Stimulated activated CD8-positive, alpha-beta memory T cell treated with anti-CD3 and anti-CD28 coated beads, Interleukin-15, amount 100 ng/mL, for 48 hours (primary cell): ENCODE measurements at places on chromosomes 1 and 21.

DNA sequence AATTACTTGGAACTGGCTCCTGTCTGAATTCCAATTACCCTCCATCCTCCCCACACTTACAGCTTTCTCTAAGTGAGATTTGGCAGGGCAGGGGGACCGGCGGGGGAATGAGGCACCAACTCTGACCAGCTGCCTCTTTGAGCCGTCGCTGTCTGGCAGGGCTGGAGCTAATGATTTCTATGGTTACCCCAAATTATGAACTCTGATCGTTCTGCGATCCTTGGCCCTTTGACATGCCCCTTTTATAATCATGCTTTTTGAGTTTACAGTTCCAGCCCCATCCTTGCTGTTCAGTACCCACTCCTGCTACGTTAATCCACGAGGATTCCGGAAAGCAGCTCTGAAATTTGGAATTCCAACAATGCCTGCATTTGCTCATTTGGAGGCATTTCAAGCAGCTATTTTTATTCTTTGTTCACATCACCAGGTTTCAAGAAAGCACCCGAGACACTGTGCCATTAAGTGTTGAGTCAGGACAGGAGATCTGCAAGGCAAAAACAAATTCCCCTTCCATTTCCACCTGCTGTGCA is 54.6 kb upstream of the LBR start:
- DNase-seq = no peak

- DNase-seq = no peak
Measured at GRCh38 chr1:12600880-12601633, 17.0 kb downstream of the DHRS3 start.

DNA sequence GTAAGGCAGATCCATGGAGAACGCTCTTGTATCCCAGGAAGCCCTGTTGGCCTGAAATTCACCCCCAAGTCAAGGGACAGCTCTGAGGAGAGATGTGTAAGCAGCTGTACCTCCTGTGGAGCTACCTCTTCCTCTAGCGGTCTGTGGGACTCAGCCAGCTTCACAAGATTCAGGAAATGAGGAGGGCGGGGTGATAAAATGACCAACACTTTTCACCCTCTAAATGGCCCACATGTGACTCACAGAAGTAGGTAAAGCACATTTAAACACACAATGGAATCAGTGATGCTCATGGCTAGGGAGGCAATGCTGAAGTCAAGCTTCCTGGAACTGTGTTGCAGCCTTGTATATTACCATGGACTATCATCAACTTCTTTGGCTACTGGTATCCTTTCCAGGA is at the start of gene SH2D1B:
TSS of gene SH2D1B (minus strand) at position 135 of the 400 bp plus-strand sequence. CDS start at position 15, 120 bp downstream.
- DNase-seq = no peak

DNA sequence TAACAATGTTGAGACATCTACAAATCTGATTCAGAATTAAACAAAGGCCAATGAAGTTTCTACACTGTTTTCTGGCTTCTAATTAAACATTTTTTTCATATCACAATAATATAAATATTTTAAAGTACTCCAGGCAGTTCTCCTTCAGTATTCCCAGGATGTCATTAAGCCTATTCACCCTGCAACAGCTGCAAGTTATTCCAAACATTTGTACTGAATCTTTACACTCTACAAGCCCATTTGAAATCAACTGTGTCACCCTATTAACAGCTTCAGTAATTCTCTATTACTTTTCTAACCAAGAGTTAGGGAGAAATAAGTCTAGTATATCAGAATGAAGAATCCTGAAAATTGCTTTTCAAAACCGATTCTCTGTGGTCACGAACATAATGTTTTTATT is 124.6 kb downstream of the OLFML2B start:
- DNase-seq = no peak

DNA sequence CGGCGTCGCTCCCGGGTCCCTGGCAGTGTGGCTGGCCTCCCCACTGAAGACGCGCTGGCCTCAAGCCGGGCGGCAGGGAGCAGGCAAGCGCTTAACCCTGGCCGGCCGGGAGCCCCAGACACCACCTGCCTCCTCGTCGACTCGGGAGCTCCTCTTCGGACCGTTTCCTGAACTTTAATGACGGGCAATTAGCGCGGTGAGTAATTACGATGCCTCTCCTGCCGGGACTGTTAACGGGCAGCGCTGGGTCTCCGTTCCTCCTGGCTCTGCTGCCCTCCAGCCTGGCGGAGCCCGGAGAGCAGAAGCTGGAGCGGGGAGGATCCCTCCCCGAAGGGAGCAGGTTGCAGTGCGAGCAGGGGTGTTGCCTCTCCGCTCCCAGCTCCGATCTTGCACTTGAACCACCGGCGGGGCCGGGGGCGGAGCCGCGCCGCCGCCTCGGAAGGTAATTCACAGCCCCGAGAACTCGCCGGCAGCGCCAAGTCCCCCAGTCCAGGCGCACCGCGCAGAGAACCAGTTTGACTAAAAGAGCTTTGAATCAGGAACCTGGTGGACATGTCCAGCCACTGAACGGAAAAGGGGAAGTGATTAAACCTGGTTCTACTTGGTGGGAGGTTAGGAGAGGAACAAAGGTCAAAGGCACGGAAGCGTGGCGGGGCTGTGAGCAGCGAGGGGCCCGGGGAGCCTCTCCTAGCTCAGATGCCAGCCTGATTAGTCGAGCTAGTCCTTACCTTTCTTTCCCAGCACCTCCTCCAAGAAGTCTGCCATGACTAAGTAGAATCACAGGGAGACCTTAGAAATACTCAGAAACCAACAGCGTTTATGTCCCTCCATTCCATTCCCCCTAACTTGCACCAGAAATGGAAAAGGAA is 18.3 kb upstream of the PLEKHA6 start:
- DNase-seq = no peak

DNA sequence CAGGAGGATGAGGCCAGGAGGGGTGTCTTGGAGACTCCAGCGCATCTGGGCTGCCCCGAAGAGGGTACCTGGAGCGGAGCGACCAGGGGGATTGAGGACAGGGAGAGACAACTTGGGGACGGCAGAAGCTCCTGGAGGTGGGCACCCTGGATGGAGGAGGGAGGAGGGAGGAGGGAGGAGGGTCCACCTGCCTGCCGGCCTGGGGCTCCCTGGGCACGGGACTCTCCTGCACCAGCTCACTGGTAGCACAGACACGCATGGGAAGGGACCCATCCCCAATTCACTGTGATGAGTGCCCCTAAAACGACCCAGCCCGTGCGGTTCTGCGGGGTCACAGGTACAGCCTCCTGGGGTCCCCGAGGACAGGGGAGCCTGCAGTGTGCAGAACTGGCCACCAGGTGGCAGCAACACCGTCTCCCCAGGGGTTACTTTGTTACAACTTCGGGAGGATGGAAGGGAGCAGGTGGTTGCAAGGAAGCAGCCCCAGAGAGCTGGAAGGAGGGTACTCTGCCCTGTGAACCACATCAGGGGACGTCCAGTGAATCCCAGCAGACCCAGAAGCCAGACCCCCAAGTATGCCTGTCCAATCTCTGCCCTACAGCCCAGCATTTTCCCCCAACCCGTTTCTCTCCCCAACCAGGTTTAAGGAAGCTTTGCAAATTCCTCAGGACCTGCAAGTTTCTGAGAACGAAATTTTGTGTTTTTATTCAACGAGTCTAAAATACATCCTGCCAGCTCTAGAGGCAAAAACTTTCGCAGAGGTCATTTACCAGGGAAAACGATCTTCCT is 482.4 kb downstream of the NPHP4 start:
- peak; percentile 40 for DNase-seq

DNA sequence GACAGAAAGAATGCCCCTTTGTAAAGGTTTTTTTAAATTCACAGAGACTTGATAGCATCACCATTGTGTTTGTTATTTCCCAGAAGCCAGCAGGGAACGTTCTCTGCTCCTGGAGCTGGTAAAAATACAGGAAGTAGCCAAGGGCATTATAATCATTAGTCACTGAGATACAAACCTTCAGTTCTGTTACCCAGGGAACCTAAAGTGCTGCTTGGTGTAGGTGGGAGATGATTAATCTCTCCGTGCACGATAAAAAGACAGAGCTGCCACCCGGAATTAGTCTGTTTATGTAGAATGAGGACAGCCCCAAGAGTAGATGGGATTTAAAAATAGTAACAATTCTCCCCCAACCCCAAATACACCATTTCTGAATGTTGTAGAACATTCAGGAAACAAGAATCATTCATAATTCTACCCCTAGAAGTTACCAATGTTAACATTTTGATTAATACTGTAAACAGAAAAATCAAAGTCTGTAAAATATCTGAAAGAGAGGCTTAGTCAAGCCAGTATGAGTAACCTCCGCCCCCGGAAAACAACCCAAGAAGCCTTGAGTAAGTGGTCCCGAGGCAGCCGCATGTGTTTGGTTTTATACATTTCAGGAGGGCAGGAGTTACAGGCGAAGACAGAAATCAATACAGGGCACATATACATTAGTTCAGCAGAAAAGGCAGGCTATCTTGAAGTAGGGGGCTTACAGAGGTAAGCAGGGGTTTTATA is 45.3 kb upstream of the CTBS start:
- peak; percentile 49 for DNase-seq

DNA sequence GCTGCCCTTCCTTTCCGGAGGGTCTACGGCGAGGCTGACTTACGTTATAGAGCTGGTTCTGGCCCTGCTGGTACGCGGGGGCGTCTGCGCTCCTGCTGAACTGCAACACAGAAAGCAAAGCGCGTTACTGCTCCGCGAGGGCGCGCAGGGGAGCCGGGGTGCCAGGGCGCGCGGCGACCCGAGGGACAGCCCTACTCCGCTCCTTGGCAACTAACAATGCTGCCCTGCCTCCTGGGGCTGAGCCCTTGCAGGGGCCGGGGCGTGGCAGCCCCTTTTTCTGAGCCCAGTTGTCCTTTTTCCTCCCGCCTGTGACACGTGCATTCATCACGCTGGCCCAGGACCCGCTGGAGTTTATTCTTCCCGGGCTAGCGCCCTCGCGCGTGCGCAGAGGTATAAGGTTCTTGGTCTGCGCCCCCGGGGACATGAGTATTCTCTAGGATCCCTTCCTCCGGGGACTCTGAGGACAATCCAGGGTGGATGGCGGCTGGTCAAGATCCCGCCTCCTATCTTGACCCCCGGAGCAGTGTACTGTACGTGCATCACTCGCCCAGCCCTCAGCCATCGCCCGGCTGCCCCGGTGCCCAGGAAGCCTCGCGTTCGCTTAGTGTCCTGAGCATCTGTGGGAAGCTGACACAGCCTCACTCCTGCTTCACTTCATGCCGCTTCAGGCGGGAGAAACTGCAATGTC is 78.9 kb downstream of the CD247 start:
- no peak for DNase-seq

- no peak for DNase-seq
Measured at GRCh38 chr1:50427086-50427817, 4.0 kb upstream of the DMRTA2 start.

GRCh38 chr1:176157995-176158394 is 49.1 kb downstream of the COP1 start:
- DNase-seq = no peak

DNA sequence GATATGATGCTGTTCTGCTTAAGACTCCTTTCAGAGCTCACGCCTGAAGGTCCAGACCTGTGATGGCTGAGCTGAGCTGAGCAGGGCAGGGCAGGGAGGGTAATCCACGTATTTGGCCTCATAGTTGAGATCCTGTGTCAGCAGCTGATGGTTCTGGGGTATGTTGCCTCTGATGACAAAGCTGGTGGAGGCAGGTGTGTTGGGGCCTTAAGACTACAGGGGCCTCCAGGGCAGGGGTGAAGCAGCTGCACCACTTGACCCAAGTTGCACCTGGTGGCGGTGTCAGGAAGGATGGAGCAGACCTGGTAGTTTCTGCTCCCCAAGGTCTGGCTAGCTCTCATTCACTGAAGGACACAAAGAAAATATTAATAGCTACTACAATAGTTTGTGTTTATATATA is 57.0 kb downstream of the FCRL5 start:
- DNase-seq = no peak

DNA sequence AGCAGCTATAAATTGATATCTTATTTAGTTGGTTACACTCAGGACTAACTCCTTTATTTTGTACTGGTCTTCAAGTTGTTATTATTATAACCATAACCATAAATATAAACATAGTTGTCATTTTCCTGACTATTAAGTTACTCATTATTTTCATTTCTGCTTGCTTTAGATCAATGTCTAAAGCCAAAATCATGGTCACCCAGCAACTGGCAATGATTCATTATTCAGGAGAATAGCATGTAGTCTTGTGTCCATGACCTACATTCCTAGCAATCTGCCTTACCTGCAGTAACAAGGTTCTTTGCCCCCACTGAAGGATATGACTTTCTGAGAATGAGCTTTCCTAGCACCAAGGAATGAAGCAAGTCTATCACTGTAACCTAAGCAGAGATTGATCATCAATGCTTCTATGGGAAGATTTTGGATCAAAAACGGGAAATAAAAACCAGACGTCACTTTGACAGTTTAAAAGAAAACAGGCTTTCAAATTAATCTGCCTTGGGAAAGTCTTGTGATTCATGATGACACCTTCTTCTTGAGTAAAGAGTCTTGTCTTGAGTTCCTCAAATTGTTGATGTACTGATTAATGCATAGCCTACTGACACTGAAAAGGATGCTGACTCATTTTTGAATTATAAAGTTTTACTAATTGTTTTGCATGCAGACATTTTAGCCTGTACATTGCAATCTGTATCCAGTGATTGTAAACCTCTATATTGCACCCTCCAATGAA is 203.3 kb upstream of the IVNS1ABP start:
- DNase-seq = no peak

- no peak for DNase-seq
Measured at GRCh38 chr1:234602334-234603220, 7.4 kb downstream of the IRF2BP2 start.

GRCh38 chr1:201094832-201095231 is 17.4 kb downstream of the CACNA1S start:
- DNase-seq = no peak

GRCh38 chr21:37452227-37452626 is 85.7 kb downstream of the DYRK1A start:
- DNase-seq = no peak

DNA sequence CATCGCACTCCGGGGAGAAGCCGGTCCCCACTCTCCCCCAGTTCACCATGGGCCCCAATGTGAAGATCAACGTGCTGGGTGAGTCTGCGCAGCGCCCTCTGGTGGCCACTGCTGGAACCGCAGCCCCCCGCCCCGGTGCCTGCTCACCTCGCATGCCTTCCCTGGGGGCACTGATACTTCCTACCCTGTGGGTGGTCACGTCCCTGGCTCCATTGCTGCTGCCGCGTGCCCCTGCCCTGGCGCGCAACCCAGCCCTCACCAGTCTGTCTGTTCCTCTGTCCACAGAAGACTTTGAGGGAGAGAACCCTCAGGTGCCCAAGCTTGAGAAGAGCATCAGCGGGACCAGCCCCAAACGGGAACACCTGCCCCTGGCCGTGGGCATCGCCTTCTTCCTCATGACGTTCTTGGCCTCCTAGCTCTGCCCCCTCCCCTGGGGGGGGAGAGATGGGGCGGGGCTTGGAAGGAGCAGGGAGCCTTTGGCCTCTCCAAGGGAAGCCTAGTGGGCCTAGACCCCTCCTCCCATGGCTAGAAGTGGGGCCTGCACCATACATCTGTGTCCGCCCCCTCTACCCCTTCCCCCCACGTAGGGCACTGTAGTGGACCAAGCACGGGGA is 7.6 kb downstream of the EFNA3 start:
- DNase-seq = peak; percentile 68
